ENCODE measurements at places on chromosomes 4 and X. TPM values are rescaled to one million over a fixed set of nuclear protein-coding genes. Genes with fewer than 3 reads are reported as not detected.

- DNase-seq, result no peak
Observed at GRCh38 chr4:3511187-3511586, 21.0 kb downstream of the LRPAP1 start.

DNA sequence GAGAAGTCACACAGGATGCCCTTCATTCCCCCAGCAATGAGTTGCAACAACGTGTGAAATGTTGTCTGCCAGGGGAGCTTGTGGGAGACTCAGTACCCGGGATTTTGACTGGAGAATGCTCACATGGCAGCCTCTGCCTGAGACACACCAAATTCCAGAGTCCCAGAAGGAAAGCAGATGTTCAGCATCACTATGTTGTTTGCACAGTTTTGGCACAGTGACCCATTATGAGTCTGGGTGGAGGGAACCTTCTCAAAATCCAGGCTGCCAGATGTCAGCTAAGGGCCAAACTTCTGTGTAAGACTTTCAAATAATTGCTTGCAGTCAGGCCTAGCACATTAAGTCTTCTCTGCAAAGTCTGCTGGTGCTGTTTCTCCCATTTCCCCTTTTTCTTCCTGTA lies 1029.7 kb upstream of the TENM3 start:
- no peak for DNase-seq

GRCh38 chr4:76748649-76749048 lies 149.3 kb downstream of the SOWAHB start:
- DNase-seq, result peak; percentile 50

- no peak for DNase-seq
Observed at GRCh38 chr4:12036450-12036849, 607.8 kb upstream of the HS3ST1 start.

DNA sequence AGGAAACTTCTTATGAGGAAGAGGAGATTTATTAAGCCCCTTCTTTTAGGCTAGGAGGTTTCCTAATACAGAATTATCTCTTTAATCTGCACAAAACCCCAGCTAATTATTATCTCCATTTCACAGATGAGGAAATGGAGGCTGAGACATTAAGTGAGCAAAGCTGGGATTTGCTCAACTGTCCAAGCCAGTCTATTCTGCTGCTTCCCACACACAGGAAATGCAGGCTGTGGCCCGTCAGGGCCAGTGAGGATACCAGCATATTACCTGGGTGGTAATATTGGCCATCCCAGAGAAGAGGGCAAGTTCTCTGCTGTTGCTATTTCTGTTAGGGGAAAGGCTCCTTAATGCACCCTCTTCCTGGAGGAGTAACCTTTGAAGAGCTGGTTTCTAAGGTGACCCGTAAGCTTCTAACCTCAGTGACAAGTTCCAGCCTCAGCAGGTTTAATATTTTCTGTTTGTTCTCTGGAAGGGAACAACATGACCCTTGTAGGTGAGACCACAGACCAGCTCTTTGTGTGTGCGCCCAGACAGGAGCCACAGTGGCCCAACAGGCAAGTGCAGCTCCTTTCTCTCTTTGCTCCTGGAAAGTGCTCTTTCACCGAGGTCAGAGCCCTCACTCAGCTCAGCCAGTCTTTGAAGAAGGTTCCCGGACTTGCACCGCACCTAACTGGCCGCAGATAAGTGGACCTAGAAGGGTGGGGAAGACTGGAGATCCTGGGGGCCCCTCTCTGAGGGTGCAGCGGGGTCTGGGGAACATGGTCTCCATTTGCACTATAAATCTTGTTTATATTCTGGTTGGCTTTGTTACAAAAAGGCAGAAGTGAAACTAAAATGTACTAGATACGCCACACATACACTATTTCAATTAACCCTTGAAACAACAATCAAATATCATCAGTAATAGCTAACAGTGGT lies 35.5 kb downstream of the TBC1D9 start:
- DNase-seq, result no peak

GRCh38 chrX:106672527-106672926 lies 54.0 kb upstream of the RNF128 start:
- DNase-seq, result no peak

GRCh38 chrX:70022616-70023015 lies 27.1 kb downstream of the AWAT2 start:
- DNase-seq, result no peak

GRCh38 chrX:68846536-68846935 lies 17.7 kb downstream of the EFNB1 start:
- DNase-seq, result no peak

DNA sequence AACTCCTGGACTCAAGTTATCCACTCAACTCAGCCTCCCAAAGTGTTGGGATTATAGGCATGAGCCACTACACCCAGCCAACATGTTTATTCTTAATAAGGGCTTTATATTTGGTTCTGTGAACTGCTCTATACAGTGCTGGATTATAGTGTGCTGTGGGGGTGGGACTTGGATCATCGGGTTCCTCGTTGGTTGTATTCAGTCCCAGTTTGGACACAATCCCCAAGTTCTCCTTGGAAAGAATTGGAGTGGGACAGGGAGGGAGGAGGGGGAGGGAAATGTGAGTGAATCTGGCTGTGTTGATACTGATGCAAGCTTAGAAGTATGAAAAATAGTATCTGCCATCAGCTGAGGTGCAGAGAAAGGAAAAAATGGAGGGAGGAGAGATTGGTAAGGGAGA lies 121.3 kb downstream of the KIT start:
- no peak for DNase-seq

- no peak for DNase-seq
Observed at GRCh38 chrX:125093852-125094251, 225.8 kb upstream of the TEX13C start.

DNA sequence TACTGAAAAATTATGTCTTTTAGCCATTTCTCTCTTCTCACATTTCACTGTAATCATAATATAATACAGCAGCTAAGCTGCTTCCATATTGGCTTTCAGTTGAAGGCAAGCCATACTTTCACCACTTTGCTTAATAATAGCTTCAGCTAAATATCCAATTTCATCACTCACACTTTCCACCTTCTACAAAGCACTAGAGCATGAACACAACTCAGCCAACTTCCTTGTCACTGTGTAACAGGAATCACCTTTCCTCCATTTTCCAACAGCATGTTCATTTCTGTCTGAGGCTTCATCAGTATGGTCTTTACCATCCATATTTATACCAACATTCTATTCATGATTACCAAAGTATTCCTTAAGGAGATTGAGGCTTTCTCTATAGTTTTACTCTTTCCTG lies 219.8 kb upstream of the CTSO start:
- no peak for DNase-seq

GRCh38 chrX:153766098-153766817 lies 2.2 kb downstream of the PLXNB3 start:
- peak; percentile 75 for DNase-seq

- DNase-seq, result no peak
Observed at GRCh38 chr4:5545271-5545670, 163.1 kb downstream of the EVC2 start.

DNA sequence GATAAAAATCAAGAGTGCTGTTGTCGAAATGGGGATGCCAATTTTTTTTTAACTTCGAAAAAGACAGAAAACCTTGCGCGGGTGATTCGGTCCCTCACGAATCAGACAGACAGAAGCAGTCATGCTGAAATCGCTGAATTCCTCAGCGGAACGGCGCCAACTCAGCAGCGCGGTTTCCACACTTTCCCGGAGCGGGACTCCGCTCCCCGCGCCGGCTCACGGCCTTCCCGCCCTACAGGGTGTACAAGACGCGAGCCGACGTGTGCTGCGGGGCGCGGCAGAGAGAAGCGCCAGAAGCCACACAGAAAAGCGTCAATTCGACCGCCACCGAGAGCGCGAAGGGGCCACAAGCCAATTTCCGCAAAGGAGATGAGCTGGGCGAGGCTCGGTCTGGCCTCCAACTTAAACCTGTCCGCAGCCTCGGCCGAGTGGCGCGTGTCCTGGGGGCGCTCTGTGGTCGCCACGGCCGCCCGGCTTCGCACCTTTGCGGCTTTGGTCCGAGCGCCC lies 1.3 kb downstream of the NEXMIF start:
- DNase-seq, result no peak

- DNase-seq, result no peak
Observed at GRCh38 chrX:48459483-48459882, 10.6 kb downstream of the SLC38A5 start.

- DNase-seq, result no peak
Observed at GRCh38 chr4:110950731-110951130, 327.9 kb upstream of the PITX2 start.

- DNase-seq, result no peak
Observed at GRCh38 chr4:1722551-1723118, 1.3 kb downstream of the TACC3 start.

DNA sequence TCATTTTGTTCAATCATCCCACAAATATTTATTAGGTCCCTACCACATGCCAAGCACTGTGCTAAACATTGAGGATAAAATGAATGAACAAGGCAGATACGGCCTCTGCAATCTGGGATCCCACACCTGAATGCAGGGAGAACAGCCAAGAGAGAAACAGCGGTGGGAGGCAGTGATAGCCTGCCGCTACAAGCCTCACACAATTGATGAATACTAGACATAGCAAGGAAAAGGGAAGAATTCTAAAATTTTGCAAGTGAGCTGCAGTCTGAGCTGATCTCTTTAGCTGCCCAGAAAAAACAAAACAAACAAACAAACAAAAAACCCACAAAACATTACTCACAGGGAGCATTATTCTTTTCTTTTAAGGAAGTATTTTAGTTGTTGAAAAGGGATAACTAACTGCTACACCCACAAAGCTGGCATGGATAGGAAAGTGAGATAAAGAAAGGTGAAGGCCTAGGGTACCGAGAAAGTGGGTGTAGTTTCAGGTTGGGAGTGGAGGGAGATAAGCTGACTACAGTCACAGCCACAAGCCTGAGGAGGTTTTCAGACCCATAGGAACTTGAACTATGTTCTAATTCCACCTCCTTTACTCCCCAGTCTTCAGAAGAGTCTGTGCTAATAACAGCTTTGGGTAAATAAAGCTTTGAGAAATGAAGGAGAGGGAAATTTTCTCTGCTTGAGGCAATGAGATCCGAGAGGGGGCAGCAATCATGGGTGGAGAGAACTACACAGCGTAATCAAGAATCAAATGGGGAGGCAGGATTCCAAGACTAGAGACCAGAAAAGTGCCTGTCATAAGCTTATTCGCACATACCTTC lies 85.4 kb downstream of the SH3RF1 start:
- DNase-seq, result no peak

GRCh38 chr4:40255393-40256281 lies 58.8 kb downstream of the RHOH start:
- peak; percentile 99 for DNase-seq

Gene FANCB
- total RNA-seq, result 10.4 TPM

Gene DUSP9
- 0.27 TPM for total RNA-seq

Gene SPANXN3
- not detected for total RNA-seq

Gene GPRASP1
- 0.27 TPM for total RNA-seq

Gene SMR3B
- total RNA-seq, result not detected

Gene SFRP2
- total RNA-seq, result 11.9 TPM

Gene ARL9
- total RNA-seq, result 0.22 TPM

Gene TDO2
- 5.7 TPM for total RNA-seq

Gene GJB1
- not detected for total RNA-seq

Gene RNF150
- 4.0 TPM for total RNA-seq

Gene IQCM
- not detected for total RNA-seq

Gene HSFX1
- total RNA-seq, result 0.59 TPM

All from M059J (cell line).